Fibroblast of skin of back (primary cell): ENCODE measurements at places on chromosomes 4 and X.
A peak's percentile ranks its signal among the peaks of the same experiment; 100 is the strongest.

GRCh38 chrX:134711135-134711921 lies 53.1 kb upstream of the PLAC1 start:
- no peak for DNase-seq

GRCh38 chr4:171256223-171256622 lies 557.0 kb upstream of the GALNTL6 start:
- DNase-seq, result no peak

DNA sequence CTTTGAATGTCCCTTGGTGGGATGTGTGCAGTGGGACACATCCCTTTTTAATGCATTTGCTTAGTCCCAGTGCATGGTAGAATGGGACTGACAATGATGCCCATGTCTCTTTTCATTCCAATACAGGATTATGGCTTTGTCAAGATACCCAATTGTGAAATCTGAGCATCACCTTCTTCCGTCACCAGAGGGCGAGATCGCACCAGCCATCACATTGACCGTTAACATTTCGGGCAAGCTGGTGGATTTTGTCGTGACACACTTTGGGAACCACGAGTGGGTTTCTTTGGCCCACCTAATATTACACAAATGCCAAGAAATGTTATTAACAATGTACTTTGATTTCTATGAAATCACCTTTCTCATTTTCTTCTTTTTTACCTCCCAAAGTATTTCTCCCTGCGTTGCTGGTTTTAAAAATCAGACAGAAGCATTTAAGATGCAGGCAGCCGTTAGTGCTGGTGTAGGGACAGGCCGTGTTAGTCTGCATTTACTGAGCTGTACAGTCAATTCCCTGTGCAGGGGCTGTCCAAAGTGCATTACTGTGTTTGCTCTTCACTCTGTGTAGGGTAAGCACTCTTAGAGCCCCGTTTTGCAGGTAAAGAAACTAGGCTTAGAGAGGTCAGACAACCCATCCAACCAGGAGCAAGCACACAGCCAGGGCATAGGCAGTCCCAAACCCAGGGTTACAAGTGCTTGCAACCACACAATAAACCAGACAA lies 46.5 kb downstream of the CWH43 start:
- DNase-seq, result peak; percentile 0

DNA sequence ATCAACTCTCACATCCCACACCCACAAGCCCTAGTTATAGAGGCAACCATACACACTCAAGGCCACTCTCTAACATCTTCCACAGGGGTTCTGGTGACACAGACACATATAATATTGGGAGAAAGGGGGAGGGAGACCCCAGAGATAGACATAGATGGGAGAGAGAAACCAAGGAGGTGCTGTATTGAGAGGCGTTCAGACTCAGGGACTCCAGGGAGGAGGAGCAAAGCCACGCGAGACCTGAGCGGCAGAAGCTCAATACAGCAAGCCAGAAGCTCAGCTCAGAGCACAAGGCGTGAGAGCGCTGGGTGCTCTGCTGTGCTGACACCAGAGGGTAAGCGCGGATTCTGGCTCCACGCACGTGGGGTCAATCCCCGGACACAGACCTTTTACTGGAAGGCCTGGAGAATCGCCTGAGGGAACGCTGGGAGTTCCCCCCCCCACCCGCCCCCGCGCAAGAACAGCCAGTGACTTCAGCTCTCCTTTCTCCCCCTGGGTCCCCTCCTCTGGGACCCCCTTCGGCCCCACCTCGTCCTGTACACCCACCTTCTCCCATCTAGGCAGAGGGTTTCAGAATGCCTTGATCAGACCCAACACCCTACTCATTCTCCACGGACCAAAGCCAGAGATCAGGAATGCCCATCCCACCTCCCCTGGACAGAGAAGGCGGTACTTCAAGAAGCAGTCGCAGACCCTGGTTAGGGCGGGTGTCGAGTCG lies 8.7 kb downstream of the MSX1 start:
- DNase-seq, result no peak

DNA sequence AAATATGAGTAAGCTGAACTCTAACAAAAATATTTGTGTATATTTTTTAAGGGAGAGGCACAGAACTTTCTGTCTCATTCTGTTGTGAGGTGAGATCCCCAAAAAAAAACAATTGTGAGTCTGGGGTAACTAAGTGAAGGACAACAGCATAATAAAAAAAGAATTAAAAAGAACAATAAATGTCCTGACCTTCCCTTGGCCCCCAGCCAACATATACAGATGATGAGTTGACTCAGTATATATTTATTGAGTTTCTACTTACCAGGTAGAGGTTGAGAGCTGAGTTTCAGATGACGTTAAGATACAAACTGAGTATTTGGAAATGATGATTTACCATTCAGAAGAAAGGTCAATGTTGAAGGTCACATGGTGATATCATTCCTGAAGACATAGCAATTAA lies 239.5 kb downstream of the KCNIP4 start:
- DNase-seq, result no peak

DNA sequence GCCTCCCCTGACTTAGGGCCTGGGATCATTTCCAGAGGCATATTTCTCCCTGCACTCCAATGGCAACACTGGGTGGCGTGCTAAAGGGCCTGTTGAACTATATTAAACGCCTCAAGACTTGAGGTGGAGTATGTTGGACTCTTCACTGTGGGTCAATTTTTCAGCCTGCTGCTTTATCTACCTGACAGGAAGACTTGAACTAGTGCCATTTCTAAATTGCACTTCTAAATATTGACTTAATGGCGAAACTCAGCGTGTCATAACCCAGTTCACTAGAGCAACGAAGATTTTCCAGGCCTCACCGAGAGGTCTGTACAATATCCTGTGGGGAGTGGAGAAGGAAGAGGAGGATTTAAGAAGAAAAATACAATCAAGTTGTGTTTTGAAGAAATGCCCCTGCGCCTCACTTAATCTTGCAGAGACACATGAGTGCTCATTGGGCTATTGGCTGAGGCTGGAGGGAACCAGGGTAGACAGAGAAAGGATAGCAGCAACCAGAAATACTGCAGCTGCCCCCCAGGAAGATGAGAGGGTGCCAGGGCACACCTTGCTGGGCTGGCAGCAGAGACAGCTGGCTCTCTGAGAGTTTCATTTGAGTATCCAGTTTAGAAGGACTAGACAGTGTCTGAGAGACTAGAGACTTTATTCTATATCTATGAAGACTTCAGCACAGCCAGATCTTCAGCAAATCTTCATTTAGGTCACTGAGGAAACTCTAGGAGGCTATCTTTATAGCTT lies 67.4 kb downstream of the ENPP6 start:
- no peak for DNase-seq

- no peak for DNase-seq
Observed at GRCh38 chr4:86542319-86543027, 51.6 kb upstream of the PTPN13 start.

- no peak for DNase-seq
Observed at GRCh38 chrX:39725114-39725513, 372.6 kb downstream of the BCOR start.

- no peak for DNase-seq
Observed at GRCh38 chr4:174135936-174136406, 147.5 kb downstream of the FBXO8 start.

DNA sequence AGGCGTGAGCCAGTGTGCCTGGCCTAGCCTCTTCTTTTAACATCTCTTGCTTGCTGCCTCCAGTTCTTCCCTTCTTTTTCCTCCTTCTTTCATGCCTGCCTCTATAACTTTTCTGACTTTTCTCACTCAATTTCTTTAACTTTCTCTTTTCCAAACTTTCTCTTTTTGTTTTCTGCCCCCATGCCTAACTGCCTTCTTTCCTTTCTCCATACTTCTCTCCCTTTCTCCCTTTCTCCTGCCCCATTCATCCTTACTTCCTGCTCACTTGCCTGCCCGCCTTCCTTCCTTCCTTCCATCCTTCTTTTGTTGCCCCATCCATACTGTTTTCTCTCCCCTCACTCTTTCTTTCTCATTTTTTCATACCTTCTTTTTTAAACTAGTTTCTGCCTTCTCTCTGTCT lies 105.2 kb downstream of the RBMX2 start:
- DNase-seq, result no peak

DNA sequence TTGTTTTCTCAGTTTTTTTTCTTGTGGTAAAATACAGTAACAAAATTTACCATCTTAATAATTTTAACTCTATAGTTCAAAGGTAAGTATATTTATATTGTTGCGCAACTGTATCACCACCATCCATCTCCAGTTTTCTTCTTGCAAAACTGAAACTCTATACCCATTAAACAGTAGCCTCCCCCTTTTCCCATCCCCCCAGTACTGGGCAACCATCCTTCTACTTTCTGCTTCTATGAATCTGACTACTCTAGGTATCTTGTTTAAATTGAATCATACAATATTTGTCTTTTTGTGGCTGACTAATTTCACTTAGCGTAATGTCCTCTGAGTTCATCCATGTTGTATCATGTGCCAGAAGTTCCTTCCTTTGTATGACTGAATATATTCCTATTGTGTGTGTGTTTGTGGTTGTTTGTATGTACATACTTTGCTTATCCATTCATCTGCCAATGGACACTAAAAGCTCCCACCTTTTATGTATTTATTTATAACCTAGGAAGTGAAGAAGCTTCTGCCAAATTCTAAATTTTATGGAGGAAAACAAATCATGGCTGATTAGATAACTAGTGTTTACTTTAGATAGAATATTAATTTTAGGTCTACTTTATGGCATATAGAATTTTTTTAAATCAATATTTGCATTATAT lies 10.0 kb downstream of the ABHD18 start:
- no peak for DNase-seq

DNA sequence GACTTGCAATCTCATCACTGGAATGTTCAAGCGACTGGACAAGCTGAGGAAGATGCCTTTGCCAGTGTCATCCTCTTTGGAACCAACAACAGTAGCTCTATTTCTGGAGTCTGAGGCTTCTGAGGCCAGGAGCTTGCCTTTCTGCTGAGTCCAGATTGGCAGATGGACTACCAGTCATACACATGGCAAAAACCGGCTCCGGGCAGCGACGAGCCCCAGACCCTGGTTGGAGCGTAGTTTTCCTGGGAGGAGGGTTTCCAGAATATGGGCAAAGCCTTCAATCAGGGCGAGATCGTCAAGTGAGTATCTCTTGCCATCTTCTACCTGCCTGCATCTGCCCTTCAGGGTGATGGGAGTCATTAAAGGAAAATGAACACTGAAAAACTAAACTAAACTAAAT lies 807.9 kb downstream of the C4orf33 start:
- DNase-seq, result no peak

- no peak for DNase-seq
Observed at GRCh38 chr4:87416965-87417364, 5.4 kb upstream of the NUDT9 start.

DNA sequence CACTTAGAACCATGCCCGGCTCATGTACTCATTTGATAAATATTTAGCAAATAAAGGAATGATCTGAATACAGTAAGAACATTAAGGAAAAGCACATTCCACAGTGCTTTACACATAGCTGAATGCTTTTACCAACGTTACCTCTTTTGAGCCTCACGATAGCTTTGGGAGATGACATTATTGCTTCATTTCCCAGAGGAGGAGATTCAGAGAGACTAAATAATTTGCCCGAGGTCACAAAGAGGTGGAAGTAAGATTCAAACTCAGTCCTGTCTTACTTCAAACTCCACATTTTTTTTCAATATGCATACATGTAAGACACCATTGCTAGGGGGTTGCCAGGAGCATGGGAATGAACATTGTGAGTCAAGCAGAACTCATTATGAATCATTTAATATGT lies 538.5 kb downstream of the BCOR start:
- DNase-seq, result peak; percentile 79

- no peak for DNase-seq
Observed at GRCh38 chrX:143633461-143634308, 2.2 kb downstream of the SLITRK4 start.
